Stimulated activated CD4-positive, alpha-beta T cell treated with anti-CD3 and anti-CD28 coated beads, TNF-alpha, amount 100 ng/mL, for 1 hour (primary cell): ENCODE measurements at places on chromosomes 16 and 17.

DNA sequence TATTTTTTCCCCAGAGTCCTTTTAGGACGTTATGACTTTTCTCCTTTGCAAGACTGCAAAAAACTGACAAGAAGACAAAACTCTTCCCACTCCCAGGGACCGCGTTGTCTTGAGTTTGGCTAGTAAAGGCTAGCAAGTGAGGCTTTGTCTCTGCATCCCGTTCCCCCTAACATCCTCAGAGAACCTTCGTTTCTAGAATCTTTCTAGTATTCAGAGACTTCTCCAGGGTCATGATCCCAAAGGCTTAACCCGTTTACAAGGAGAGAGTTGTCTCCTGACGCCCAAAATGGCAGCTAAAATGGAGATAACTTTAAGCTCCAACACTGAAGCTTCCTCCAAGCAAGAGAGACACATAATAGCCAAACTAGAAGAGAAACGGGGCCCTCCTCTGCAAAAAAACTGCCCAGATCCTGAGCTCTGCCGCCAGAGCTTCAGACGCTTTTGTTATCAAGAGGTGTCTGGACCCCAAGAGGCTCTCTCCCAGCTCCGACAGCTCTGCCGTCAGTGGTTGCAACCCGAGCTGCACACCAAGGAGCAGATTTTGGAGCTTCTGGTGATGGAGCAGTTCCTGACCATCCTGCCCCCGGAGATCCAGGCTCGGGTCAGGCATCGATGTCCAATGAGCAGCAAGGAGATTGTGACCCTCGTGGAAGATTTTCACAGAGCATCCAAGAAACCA, 843 bp downstream of the ZNF174 start:
- no peak for DNase-seq

- no peak for DNase-seq
Observed at GRCh38 chr17:28045304-28045703, 2.8 kb downstream of the NLK start.

DNA sequence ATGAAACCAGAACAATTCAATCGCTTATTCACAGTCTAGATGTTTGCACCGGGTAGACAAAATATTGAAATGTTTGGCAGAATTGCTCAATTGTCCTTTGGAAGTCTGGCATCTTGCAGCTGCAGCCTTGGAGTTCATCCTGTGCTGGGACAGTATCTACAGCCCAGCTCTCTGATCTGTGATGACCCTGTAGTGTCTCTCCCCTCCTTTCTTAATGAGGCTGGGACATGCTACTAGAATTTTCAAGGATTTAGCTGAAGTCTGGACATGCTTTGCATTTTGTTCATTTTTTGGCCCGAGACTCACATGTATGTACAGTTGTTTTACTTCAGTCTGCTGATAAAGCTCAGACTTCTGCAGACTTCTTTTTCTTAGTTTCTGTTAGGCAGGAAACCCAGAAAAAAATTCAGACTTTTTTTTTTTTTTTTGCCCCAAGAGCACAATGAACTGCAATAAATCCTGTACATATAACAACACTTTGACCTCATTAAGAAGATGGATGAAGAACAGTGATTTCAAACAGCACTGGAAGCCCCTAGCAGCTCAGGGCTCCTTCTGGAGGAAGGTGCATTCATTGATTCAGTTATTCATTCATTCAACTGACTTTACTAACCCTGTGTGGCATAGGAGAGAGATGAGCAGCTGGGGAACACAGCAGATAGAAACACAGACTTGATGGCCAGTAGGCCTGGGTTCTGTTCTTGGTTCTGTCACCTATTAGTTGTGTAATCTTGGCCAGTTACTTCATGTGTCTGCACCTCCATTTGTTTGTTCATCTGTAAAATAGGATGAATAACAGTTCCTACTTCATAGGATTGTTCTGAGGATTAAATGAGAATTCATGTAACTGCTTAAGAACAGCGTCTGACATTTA, 210.0 kb downstream of the MAP2K4 start:
- DNase-seq: no peak

- no peak for DNase-seq
Observed at GRCh38 chr17:21039839-21040575, 2.8 kb downstream of the USP22 start.

DNA sequence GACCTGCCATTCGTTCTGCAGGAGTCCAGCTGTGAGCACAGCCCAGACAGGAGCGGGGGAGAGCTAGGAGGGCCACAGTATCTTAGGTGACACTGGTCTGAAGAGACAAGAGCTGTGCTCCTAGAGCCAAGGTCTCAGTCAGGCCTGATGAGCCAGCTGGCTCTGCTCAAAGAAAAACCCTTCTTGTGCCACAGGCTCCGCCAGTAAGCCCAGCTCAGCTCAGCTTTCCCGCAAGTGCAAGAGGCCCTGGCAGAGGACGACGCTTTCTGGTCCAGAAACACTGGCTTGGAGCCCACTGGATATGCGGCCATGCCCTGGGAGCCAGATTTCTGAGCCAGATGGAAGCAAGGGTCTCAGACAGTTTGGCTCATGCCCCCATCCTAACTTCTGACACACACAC, 23.9 kb downstream of the PEMT start:
- DNase-seq: no peak

DNA sequence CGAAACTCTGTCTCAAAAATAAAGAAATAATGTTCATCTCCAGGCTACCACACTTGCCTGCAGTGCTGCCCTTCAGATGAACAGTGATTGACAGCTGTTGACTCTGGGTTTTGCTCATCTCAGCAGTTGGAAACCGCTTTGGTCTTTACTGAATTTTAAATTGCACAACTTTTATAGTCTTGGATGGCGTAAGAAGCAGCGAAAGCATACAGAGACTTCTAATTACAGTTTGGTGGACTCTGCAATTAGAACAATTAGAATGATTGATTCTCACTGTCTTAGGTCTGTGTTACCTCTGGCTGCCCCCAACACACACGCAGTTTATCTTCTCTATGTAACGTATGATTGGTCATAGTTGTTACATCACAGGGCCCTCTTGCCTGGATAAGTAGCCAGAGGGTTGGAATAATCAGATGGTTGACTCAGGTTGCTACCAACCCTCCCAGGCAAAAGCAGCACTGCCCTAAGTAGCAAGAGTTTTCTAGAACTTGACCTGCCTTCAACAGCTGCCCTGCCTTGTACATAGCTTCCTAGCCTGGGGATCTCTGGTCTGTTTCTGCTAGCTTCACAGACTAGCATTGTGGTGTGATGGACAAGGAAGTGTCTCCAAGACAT, 1.9 kb upstream of the NAT9 start:
- no peak for DNase-seq

- DNase-seq: no peak
Observed at GRCh38 chr17:27506348-27507218, 50.3 kb downstream of the KSR1 start.

DNA sequence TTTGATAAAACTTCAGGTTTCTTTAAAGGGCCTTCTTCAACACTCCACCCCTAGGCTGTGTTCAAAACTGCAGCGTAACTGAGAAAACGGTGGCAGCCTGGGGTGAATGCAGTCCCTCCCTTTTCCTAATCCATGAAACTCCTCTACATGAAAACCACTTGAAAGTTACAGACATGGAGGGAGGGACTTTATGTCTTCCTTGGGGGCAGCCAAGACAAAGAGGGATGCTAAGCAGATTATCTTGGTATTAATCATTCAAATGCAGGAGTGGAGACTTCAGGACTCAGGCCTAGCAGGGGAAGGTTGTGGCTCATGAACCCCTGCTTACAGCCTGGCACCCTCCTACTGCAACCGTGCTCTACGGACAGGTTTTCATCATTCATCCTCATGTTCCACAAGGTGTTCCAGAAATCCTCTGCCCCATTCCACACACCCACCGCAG, 46.8 kb downstream of the RNF112 start:
- DNase-seq: no peak

DNA sequence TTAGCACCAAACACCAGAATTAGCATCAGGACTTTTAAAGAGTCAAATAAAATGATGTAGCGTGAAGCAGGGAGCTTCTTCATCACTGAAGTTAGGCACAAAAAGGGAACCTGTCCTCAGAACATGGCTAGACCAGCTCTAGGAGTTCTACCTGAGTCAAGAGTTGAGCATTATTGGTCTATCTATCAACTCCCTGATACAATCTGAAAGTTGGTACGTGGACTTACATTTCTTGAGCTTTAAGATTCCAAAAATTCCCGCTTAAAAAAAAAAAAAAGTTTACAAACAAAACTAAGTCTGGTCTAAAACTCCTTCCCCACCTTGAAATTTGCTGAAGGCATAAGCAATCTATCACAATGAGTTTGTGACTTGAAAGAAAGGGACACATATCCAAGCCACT, 12.3 kb downstream of the TLE7 start:
- no peak for DNase-seq

GRCh38 chr16:26267641-26268040, 575.9 kb downstream of the HS3ST4 start:
- DNase-seq: no peak

DNA sequence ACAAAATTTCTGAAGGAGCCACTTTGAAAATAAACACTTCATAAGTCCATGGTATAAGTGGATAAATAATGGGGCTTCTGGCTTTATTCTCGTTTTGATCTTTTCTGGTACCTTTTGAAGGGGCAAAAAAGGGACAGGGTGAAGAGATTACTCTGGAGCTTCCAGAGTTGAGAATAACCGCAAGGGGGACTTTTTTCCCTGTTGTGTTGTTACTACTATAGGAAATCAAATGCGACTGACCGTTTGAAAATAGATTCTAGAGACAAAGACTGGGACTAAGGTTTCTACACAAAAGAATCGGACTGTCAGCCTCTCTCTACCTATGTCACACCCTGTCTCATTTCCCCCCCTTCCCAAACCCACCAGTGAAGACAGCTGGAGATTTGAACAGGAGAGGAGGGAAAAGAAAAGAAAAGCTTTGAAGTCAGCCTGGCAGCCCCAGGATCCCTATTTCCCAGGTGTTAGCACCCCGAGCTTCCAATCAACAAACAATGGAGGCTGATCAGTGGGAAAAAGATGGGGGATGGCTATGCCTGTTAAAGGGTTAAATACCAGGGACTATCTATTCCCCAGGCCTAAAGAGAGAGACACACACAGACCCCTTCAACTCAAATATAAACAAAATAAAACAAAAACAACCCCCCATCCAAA, 8.4 kb downstream of the HOXB4 start:
- no peak for DNase-seq

GRCh38 chr17:76384987-76385891, 830 bp downstream of the SPHK1 start:
- DNase-seq: peak; percentile 40

GRCh38 chr16:79605999-79606398, 5.5 kb upstream of the MAF start:
- DNase-seq: no peak

- no peak for DNase-seq
Observed at GRCh38 chr16:80615735-80616134, 74.9 kb downstream of the DYNLRB2 start.

DNA sequence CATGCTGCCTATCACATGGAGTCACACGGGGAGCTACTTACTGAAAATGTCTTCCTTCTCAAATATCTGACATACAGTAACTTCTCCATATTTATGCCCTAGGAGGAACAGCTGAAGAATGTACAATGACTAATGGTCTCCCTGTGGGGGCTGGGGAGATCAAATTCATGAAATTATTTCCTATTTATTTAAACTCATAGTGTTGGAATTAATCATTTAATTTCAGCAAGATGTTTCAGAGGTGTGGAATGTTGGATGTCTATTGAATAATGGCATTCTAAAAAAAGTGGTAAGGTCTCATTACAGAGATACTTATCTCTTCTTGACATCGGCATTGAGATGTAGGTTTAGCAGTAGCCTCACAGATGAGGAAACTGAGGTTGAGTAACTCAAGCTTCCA, 214.3 kb upstream of the CDH11 start:
- DNase-seq: no peak

- peak; percentile 9 for DNase-seq
Observed at GRCh38 chr16:14529010-14529669, 100.9 kb downstream of the PARN start.

DNA sequence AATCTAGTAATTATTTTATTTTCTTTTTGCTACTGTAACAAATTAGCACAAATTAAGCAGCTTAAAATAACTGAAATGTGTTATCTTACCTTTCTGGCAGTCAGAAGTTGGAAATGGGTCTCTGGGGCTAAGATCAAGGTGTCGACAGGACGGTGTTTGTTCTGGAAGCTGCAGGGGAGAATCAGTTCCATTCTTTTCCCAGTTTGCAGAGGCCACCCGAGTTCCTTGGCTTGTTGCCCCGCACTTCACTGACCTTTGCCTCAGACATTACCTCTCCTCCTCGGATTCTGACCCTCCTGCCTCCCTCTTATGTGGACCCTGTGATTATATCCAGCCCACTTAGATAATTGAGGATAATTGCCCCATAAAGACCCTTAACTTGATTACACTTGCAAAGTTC, 61.0 kb upstream of the MAF start:
- DNase-seq: no peak

DNA sequence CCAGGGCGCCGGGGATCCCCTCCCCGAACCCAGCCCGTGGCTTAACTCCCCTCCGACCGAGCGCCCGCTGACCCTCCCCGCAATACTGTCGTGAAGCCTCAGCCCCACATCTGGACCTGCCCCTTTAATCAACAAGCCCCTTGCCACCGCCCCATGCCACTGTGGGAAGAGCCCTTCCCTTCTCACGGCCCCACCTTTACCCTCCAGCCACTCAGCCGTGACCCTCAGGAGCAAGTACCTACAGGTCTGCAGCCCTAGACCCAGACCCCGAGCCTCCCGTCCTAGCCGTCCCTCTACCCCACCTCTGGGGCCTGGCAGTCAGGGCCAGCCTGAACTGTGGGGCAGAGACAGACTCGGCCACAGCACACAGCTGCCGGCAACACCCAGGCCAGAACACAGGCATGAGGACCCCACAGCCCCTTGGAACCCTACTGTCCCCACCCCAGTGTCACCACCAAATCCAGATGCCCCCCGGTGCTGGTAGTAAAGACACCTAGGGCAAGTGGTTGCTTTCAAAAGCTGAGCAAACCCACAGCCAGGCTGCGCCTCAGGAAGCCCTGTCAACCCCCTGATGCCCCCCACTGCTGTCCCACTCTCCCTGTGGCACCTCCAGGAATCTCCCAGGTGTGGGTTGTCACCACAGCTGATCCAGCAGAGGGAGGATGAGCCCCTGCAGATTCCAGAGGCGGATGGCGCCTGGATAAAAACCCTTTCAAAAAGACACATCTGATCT, 1.4 kb downstream of the NXPH3 start:
- no peak for DNase-seq

DNA sequence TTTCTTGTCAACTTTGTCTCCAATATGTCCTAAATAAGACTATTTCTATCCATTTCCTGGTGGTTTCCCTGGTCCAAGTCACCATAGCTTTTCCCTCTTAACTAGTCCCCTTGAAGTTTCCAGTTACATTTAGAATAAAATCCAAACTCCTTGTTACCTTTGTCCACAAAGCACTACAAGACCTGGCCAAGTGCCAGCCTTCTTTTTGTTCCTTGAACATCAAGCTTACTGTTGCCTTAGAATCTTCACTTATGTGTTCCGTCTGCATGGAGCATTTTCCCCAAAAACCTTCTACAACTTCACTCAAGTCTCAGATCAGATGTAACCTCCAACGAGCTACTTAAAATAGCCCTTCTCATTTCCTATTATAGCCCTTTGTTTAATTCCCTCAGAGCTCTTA, 101.4 kb downstream of the ITFG1 start:
- DNase-seq: no peak

GRCh38 chr16:48035142-48035541, 120.7 kb downstream of the ABCC12 start:
- no peak for DNase-seq
